Activated T-helper 2 cell treated with anti-CD3 and anti-CD28 coated beads, Interferon-gamma antibody, Interleukin-2, Interleukin-4, amounts not matched to agents 10 μg/mL and 5 μg/mL and 100 μg/mL, durations not matched to agents 14 hours and 24 hours and 36 hours (primary cell): ENCODE measurements at places on chromosomes 2 and 18. TPM values are rescaled to one million over a fixed set of nuclear protein-coding genes. Genes with fewer than 3 reads are reported as not detected.

Gene RTP5
- 0.09 and 0.30 TPM in 2 replicates for total RNA-seq

DNA sequence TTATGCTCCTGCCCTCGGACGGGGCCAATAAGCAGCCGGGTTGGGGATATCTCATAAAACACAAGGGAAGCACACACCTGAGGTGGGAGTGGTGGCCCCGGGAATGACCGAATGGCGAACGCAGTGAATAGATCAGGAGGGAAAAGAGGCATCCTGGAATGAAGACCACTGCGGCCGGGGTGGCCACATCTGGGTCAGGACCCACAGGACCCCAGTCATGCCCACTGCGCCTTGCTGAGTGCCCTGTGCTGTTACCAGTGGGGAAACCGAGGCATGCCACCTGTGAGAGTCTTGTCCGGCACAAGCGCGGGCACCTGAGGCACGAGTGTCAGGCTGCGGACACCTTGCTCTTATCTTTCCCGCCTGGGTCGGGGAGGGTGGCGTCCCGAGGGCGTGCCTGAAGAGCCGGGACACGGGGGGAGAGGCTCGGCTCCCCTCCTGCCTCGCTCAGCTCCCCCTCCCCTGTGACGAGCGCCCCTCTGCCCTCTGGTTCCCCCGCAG is 1.6 kb downstream of the PDCD1 start:
- DNase-seq = no peak
- no peaks in the 10 kb centered on the region for H3K27me3 ChIP-seq
- H3K27ac ChIP-seq = peak overlapping the region; percentile 20
- H3K36me3 ChIP-seq = peaks cover 14% of the 10 kb centered on the region

- H3K4me3 ChIP-seq = no peak overlapping the region
- no peaks in the 10 kb centered on the region for H3K36me3 ChIP-seq
- H3K4me1 ChIP-seq = no peaks in the 10 kb centered on the region
- peaks cover 10% of the 10 kb centered on the region for H3K27me3 ChIP-seq
- DNase-seq = no peak
Observed at GRCh38 chr2:69231612-69232277, 155.3 kb downstream of the GFPT1 start.

- H3K27me3 ChIP-seq = no peaks in the 10 kb centered on the region
- H3K4me3 ChIP-seq = peak overlapping the region; percentile 5
- H3K27ac ChIP-seq = peak overlapping the region; percentile 95
- DNase-seq = no peak
Observed at GRCh38 chr2:232316461-232317330, 61.9 kb upstream of the ALPP start.

Gene MYCN
- not detected in 2 replicates for total RNA-seq

DNA sequence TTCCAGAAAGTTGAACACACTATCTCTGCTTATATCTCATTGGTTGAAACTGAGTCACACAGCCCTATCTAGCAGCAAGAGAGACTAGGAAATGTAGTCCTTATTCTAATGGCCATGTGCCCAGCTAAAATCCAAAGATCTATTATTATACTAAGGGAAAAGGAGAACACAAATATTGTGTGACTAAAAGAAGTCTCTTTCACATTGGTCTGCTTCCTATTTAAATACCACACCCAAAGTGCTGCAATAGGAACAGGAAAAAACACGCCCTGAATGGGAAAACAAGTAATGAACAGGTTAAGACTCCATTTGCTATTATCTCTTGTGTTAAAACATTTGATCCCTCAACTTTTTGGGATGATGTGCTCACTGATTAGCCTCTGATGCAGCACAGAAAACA is 86.8 kb upstream of the BARD1 start:
- no peak for DNase-seq
- H3K27ac ChIP-seq = no peak overlapping the region
- no peaks in the 10 kb centered on the region for H3K27me3 ChIP-seq
- no peaks in the 10 kb centered on the region for H3K36me3 ChIP-seq
- no peak overlapping the region for H3K4me3 ChIP-seq

Gene KCNF1
- not detected in 2 replicates for total RNA-seq

- peak overlapping the region; percentile 26 for H3K4me3 ChIP-seq
- H3K27me3 ChIP-seq = no peaks in the 10 kb centered on the region
Observed at GRCh38 chr18:77062518-77063003, 70.0 kb downstream of the MBP start.

- H3K36me3 ChIP-seq = peaks cover 61% of the 10 kb centered on the region
- no peak overlapping the region for H3K4me3 ChIP-seq
- H3K4me1 ChIP-seq = no peaks in the 10 kb centered on the region
- no peak for DNase-seq
- H3K27ac ChIP-seq = no peak overlapping the region
Observed at GRCh38 chr2:27042159-27042661, 9.3 kb upstream of the AGBL5 start.

- DNase-seq = no peak
- no peak overlapping the region for H3K27ac ChIP-seq
- H3K27me3 ChIP-seq = peaks cover 19% of the 10 kb centered on the region
Observed at GRCh38 chr2:216743781-216744180, 48.4 kb upstream of the IGFBP5 start.

DNA sequence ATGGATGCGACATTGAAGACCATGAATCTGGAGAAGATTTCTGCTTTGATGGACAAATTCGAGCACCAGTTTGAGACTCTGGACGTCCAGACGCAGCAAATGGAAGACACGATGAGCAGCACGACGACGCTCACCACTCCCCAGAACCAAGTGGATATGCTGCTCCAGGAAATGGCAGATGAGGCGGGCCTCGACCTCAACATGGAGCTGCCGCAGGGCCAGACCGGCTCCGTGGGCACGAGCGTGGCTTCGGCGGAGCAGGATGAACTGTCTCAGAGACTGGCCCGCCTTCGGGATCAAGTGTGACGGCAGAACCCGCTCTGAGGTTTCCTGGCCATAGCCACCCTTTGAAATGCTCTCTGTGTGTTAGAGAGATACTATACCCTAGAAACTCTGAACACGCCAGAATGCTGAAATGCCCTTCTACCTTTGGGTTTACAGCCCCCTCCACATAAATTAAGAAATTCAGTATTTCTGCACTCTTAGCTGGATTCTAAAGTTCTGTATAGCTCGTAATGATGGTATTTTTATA is 659 bp downstream of the CHMP1B start:
- H3K27ac ChIP-seq = peak overlapping the region; percentile 100
- H3K36me3 ChIP-seq = peaks cover 9% of the 10 kb centered on the region
- peak; percentile 54 for DNase-seq

Gene SPIRE1
- total RNA-seq = 16.5 and 19.0 TPM in 2 replicates

Gene CLHC1
- total RNA-seq = 12.0 and 12.3 TPM in 2 replicates

Gene SPATA3
- not detected in 2 replicates for total RNA-seq

Gene NFATC1
- total RNA-seq = 95.0 and 99.9 TPM in 2 replicates

DNA sequence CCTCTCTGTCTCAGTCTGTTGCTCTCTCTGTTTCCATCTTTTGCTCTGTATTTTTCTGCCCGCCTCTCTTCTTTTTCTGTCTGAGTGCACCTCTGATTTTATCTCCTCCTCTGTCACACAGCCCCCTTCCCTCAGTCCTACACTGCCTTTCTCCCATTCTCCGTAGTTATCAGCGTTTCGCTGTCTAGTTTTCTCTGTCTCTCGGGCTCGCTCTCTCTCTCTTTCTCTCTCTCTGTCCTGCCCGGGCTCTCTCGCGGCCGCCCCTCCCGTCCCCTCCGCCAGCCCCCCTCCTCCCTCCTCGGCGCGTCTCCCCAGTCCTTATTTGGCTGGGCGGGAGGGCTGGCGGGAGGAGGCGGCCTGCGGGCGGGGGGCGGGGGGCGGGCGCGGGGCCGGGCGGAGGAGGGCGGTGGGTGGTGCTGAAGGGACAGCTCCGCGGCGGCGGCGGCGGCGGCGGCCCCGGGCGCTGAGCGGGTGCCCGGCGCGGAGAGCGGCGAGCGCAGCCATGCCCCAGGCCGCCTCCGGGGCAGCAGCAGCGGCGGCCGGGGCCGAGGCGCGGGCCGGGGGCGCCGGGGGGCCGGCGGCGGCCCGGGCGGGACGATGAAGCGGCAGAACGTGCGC is at the start of gene KCNK3:
KCNK3 (plus strand) TSS at position 444 of the 618 bp plus-strand sequence; CDS start at position 598, 154 bp downstream.
- peak; percentile 29 for DNase-seq
- H3K27ac ChIP-seq = no peak within 1 kb of the TSS
- no peak within 1 kb of the TSS for H3K4me3 ChIP-seq
- peaks cover 39% of the 10 kb centered on the region for H3K27me3 ChIP-seq

Gene PID1
- not detected in 2 replicates for total RNA-seq

GRCh38 chr2:178804791-178805190 is 2.4 kb downstream of the TTN start:
- no peaks in the 10 kb centered on the region for H3K27me3 ChIP-seq
- H3K27ac ChIP-seq = no peak overlapping the region
- DNase-seq = no peak
- H3K4me3 ChIP-seq = no peak overlapping the region
- H3K4me1 ChIP-seq = no peaks in the 10 kb centered on the region

Gene TTC21B
- total RNA-seq = 19.7 and 23.4 TPM in 2 replicates

Gene MARCHF4
- total RNA-seq = not detected in 2 replicates

Gene CHRND
- not detected in 2 replicates for total RNA-seq
